AG08395 (cell line): ENCODE measurements at places on chromosomes 5 and 9.

DNA sequence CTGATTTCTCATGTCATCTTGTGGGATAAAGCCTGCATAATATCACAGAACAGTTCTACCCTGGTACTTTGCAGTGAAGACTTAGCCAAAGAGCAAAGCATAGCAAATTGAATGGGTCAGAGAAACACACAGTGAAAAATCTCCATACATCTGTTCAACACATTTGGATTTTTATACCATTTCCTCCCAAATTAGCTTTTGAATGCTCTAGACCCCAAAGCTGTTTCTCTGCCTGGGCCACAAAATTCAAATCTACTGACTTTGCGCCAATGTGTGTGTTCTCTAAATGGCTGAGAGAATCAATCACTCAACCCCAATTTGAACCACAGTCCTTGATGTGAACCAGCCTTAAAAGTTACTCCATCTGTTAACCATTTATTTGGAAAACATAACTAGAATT is 236.9 kb upstream of the NFIL3 start:
- no peak for DNase-seq

DNA sequence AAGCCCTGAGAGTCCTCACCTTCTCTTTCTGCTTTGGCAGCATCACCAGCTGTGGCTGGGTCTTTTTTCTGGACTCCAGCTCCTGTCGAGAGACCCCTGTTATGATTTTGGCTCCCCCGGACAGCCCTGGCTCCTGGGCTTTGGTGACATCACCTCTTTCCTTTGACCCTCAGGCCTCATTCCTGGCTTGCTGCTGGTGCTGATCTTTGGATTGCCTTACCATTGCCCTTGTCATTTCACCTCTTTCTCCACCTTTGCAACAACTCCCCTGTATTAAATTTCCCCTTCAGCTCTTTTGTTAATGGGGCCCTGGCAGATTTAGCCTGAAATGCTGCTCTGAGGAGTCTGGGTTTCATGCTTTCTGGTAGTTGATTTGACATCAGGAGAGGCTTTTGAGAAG is 322.8 kb downstream of the ZSWIM6 start:
- no peak for DNase-seq

DNA sequence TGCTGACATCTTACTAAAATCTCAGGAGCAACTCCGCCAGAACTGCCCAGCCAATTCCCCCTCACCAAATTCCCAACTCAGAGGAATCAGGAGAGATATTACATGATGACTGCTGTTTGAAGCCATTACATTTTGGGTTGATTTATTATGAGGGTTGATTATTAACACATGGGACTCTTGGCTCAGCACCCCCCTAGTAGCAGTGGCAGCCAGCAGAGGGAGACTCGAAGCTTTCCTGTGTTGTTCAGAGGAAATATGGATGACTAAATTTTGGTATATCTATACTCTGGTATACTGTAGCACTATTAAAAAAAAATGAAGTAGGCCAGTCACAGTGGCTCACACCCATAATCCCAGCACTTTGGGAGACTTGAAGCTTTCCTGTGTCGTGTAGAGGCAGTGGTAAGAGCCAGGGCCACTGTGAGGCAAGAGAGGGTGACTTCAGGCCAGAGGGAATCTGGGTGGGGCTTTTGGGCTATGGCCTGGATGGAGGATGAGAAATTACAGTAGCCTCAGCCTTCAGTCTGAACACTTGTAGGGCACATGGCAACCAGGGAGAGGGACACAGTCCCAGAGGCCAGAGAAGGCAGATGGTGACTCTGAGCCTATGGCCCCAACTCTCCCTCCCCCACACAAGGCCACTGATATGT is 111.4 kb downstream of the LHX2 start:
- DNase-seq: peak; percentile 55

- DNase-seq: no peak
Observed at GRCh38 chr5:97102010-97102470, 40.4 kb downstream of the LIX1 start.

- no peak for DNase-seq
Observed at GRCh38 chr5:165127941-165128340, 1622.5 kb downstream of the MAT2B start.

DNA sequence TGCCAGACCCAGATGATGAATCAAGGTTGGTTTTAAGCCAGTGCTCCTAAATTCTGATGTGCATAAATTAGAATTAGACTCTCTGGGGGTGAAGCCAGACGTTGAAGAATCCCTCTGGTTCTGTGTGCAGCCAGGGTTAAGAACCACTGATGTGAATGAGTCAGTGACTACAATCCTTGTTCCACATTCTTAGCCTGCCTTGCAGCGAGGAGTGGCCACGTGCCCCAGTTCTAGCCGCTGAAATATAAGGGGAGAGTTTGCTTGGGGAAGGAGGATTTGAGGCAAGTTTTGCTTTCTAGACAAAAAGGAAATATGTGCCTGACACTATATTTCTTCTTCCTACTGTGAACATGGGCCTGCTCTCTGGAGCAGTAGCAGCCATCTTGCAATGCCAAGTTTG is 34.2 kb upstream of the MSH3 start:
- peak; percentile 14 for DNase-seq

DNA sequence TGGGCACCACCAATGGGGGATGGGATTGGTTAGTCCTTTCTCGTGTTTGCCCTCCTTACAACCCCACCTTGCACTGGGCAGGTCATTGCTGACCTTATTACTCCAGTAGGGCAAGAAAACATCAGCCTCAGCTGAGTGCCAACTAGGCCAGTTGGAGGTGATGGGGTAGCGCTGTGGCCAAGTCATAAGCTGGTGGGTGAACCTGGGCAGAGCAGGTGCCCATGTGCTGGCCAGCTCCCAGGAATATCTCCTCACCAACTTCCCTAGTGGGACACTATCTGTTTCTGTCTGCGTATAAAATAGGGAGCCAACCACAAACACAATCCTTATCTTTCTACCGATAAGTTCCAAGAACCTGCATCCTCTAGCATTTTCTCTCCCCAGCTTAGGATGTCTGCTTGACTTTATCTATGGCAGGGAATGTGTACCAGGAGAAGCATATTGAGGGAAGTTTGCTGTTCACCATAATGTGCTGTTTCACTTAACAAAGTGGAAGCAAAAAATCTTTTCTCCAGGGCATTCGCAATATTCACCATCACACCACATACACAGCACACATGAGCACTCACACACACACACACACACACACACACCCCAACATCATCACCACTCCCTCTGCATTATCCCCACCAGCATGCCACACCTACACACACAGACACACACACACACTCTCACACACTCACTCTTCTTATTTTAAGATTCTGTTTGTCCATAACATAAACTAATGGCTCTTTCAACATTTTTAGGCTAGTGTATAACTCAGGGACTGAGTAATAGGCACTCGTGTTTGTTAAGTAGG is 390.0 kb downstream of the ENC1 start:
- DNase-seq: no peak

- DNase-seq: peak; percentile 78
Observed at GRCh38 chr9:70639853-70640814, 225.7 kb upstream of the KLF9 start.

GRCh38 chr9:126906091-126906490 is 8.5 kb upstream of the RALGPS1 start:
- no peak for DNase-seq

DNA sequence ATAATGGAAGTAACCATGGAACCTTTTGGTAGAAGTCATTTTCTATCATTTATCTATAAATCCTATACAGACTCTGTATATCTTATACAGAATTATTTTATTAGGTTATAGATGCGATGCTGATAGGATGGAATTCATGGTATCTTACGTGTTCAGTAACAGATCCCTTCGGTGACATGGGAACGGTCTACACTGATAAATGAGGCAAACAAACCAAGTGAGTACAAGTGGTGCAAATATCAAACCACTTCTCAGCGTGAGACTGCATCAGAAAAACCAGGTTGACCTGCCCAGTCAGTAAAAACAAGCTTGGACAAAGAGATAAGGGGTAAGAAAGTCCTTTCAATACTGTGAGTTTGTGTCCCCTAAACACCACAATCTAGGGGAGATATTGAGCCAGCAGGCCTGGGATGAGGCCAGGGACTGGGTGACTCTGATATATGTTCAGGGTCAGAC is 215.5 kb downstream of the GAPVD1 start:
- DNase-seq: no peak

DNA sequence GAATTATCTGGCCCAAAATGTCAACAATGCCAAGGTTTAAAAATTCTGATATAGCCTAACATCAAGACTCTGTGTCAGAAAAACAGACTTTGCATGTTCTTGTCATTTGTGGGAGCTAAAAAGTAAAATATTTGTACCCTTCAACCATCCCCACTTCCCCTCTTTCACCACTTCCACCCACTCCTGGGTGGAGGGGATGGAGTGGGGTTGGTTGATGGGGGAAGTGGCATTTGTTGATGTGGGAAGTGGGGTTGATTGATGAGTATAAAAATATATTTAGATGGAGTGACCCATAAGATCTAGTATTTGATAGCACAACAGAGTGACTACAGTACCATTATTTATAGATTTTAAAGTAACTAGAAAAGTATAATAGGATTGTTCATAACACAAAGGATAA is 55.0 kb upstream of the C9orf72 start:
- DNase-seq: no peak

DNA sequence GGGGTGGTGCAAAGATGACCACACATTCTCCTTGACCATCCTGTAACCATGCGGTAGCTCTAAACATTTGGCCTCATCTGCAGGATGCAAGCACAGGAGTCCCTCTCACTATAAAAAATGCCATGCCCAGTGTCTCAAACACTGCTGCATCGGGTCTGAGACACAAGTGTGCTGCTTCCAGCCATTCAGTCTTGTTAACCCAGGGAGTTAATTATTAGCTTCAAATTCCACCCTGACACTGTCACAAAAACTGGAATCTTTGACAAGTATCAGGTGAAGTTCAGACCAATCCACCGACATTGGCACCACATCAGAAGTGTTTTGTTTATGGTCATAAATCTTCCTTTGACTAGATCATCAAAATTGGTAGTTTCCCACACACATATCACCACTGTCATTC is 119.1 kb upstream of the RASEF start:
- DNase-seq: no peak

DNA sequence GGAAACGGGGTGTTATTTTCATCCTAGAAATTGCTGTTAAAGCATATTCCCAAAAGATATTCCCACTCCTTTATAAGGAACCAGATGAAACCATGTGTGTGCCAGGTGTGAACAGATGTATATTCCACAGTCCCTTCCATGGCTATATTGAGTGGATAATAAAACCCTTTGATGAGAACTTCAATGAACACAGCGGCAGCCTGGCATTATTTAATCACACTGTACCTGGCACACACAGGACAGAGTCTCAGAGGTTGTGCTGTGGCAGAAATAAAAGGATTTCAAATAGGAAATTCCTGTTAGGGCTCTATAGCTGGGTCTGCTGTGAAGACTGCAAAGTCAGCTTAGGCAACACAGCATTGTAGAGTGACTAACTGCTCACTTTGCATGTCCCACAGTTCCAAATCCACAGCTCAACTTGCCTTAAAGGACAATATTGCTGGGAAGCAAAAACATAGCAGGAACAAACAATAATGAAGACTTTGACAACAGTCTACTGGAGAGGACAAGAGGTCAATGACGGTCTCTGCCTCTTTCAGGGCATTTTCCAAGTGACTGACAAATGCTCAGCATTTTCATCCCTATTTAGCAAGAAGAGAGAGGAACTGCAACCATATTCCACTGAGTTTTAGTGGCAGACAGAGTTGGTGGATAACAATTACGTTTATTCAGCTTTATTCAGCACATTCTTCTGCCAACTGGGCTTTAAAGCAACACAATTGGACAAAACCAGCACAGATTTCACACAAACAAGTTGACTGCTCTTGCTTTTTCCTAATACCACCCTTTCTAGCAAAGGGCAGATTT is 255.7 kb upstream of the RGMB start:
- no peak for DNase-seq

DNA sequence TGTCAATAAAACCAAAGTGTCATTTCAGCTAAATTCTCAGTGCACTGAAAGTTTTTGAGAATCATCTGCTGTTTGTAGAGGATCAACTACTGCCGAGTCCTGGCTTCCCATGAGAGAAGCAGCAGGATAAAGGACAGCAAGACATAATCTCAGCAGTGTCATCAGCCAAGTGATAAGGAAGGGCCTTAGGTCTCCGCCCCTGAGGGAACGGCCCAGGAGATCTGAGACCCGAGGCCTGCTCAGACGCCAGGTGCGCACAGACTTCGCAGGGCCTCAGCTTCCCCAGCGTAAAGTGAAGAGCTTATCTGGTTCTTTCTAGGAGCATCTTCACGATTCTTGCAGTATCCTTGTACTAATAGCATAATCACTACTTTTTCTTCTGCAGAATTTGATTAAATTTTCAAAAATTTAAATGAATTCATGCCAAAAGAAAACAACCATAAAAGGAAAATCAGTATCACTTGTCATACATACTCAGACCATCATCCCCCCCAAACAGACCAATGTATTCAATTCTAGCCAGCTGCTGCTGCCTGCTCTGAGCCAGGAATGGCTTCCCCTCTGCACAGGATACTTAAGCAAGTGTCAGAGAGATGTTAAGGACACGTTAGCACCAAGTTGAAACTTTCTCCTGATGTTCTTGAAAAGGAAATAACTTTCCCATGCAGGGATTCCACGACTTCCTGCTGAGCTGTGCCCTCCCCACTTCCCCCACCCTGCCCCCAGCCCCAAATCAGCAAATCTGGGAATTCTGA is 2.2 kb downstream of the GFPT2 start:
- no peak for DNase-seq

DNA sequence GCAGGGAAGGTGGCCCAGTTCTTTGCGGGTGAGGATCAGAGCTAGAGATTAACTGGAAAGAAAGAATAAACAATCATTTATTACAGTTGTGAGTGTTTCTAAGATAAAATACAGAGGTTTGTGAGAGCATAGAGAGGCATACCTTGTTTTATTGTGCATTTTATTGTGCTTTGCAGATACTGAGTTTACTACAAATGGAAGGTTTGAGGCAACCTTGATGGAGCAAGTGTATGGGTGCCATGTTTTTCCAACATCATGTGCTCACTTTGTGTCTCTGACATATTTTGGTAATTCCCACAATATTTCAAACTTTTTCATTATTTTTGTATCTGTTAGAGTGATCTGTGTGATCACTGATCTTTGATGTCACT is 715 bp upstream of the C5orf34 start:
- no peak for DNase-seq

DNA sequence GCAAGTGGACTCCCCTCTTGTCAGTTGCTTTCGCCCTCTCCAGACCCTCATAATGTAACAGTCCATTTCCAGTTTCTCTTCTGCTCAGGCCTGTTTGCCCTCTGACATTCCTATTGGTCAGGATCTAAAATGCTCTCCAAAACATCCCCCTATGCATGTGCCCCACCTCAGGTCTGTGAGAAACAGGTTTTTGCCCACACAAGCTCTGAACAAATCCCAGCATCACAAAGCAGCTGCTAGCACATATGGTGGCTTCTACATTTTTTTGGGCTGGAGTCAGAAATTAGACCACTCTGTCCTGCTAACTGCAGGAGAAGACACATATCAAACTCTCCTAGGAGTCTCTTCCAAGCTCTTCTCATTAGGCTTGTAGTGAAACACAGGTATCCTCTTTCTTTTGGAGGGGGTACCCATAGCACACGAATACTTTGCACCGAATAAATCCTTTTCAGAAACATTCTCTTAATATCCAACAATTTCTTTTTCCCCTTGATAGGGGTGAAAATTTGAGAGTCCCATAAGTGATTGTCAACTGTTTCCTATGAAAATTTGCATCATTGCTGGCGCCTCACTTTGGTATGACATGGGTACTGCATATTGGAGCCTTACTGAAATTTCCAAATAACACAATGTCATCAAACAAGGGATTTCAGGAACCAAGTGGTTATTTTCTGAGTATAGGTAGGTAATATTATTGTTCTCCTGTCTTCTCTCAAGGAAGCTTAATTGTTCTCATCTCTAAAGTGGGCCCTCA is 19.3 kb upstream of the HSPA9 start:
- DNase-seq: no peak

- DNase-seq: no peak
Observed at GRCh38 chr5:159916841-159917761, 819 bp downstream of the ADRA1B start.
